ENCODE measurements at places on chromosomes 7 and 10. TPM values are rescaled to one million over a fixed set of nuclear protein-coding genes. Genes with fewer than 3 reads are reported as not detected.

Gene PLEKHS1
- total RNA-seq = not detected

Gene WEE2
- not detected for total RNA-seq

Gene WNT2
- total RNA-seq = not detected

Gene FOXP2
- 2.2 TPM for total RNA-seq

Gene AKR1C4
- total RNA-seq = not detected

Gene SLC13A4
- 1.6 TPM for total RNA-seq
